GM23338 (cell line): ENCODE measurements at places on chromosomes 5 and 9.

- no peak for DNase-seq
Observed at GRCh38 chr9:5665059-5665458, 36.2 kb downstream of the RIC1 start.

- DNase-seq: peak; percentile 96
Observed at GRCh38 chr5:96935559-96936430, at the start of gene LNPEP. LNPEP (plus strand) TSS chr5:96936080; CDS start chr5:96936156, 76 bp downstream.

GRCh38 chr9:73869264-73869663, 627.9 kb upstream of the RORB start:
- DNase-seq: no peak

DNA sequence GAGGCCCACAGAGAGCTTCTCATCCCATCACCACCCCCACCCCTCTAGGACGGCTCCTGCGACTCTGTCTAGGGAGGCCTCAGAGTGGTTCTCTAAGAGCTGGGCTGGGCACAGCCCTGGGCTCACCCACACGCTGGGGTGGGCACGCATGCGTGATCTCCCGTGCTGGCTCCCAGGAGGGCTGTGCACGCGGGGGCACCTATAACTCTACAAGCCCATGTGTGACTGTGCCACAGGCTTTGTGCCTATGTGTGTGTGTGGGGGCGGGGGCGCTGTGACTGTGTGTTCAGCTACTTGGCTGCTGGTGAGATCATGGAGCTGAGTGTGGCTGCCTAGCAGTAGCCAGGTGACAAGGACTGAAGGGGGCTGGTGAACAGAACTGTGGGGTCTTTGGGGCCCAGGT, 32.2 kb downstream of the NDUFA8 start:
- DNase-seq: no peak

DNA sequence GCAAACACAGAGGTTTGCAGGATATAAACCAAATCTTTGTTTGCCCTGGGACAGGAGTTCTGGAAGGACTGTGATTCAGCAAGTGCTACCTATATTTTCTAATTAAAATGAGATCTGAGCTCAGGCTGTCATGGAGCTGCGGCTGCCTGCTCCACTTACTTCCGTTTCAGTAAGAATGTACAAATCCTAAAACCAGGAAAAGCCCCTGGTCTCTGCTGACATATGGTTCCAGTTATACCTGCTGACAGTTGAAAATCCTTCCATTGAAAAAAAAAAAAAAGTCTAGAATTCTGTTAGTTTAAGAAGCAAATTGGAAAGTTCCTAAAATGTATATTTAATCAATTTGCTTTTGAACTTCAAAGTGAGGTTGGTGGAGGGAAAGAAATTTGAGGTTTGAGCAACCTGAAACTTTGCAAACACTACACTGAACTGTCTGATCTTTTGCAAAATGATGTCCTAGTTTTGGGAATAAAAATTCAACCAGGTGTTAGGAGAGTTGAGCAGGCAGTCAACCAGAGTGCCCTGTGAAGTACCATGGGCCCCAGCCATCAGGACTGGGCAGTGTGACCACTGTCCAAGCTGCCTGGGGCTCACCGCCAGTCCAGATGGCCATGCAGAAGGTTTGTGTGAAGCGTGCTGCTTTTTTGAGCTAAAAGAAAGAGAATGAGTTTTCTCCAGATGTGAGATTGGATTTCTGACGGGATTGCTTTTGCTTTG, 50.6 kb downstream of the SHB start:
- DNase-seq: no peak

DNA sequence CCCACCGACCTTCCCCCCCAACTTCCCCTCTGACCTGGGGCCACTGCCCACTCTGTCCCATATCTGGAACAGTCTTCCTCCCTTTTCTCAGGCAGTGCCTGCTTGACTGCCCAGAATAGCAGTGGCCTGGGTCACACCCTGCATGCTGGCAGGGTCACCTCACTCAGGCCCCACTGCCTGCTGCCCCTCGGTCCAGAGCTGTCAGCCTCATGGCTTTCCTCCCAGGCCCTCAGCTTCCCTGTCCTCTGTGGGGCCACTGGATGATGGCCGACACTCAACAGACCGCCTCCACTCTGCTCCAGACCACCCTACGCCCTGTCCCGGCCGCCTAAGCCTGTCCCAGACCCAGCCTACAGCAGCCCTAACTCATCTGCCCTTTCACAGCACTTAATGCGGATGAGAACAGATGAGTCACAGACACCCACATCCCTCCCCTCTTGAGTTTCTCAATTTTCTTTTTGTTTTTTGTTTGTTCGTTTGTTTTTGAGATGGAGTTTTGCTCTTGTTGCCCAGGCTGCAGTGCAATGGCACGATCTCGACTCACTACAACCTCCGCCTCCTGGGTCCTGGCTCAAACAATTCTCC, 5.9 kb downstream of the PNPLA7 start:
- DNase-seq: no peak

DNA sequence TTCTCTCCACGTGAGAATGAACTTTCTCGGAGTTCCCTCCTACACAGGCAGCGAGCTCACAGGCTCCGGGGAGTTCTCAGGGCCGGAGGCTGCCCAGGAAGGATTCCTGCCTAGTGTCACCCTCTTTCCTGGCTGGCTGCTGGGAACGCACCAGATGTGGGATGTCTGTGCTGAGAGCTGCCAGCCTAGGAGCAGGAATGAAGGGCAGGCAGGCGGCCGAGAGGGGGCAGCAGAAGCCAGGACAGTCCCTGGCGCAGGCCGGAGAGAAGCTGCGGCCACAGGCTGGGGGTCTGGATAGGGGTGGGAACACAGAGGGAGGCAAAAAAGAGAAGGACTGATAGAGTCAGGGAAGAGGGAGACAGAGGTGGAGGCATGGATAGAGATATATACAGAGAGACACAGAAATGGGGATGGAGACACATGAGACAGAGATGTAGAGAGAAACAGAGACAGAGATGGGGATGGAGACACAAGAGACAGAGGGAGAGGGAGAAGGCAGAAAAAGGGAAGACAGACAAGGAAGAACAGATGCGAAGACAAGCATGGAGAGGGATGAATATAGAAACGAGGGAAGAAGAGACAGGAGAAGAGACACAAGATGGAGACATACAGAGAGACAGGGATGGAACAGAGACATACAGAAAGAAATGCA, 25.3 kb upstream of the ENHO start:
- peak; percentile 84 for DNase-seq
